ENCODE measurements at places on chromosomes 3 and 15.
A peak's percentile ranks its signal among the peaks of the same experiment; 100 is the strongest.

DNA sequence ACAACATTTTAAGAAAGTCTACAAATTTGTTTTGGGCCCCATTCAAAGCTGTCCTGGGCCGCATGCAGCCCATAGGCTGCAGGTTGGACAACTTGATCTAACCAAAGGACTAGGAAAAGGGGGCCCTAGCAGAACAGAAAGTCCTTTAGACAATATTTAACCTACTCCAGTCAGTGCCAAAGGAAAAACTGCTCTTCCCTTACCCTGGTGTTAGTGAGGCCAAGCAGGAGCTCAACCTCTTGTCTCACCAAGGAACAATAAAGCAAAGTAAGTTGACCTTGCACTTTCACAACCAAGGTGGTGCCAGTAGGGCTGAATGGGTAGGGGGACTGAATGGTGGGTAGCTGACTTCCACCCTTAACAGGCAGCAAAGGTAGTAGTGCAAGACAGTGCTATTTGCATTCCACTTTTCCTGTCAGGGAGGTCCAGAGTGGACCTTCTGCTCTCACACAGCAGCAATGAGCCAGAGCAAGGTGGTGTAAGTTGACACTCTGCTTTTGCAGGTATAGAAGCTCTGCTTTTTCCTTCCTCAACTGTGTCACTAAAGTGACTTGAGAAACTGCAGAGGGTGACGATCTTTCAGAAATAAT, 124.9 kb downstream of the WDR72 start:
- no peak for DNase-seq

- peak; percentile 46 for DNase-seq
These were observed 276.6 kb downstream of the RPLP1 start for GRCh38 chr15:69729167-69729748.

DNA sequence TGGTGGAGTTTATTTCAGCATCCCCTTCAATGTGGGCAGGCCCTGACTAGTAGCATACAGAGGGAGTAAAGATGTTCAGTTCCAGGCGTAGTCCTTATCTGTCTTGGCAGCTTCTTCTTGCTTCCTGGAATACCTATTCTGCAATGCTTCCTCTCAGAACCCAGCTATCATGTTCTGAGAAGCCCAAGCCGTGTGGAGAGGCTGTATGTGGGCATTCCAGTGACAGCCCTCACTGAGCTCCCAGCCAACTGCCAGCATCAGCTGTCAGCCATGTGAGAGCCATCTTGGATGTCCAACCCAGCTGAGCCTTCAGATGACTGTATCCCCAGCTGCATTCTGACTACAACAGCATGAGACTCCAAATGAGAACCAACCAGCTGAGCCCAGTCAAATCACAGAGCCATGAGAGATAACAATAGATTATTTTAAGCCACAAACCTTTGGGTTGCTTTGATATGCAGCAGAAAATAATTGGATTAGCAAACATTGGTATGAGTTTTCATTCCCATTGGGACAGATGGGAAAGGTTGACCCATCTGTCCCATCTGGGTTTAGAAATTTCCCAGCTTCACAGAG, 8.4 kb upstream of the CMTM7 start:
- no peak for DNase-seq

- DNase-seq: no peak
These were observed 127.5 kb downstream of the CHST2 start for GRCh38 chr3:143247073-143247472.

- DNase-seq: no peak
These were observed 672.0 kb downstream of the SI start for GRCh38 chr3:164406281-164406680.

GRCh38 chr15:58616171-58616570, 133.3 kb downstream of the ADAM10 start:
- DNase-seq: no peak

GRCh38 chr3:11643201-11643603, 513 bp downstream of the VGLL4 start:
- DNase-seq: no peak

- no peak for DNase-seq
These were observed 194.6 kb downstream of the FAM43A start for GRCh38 chr3:194879991-194880939.

- no peak for DNase-seq
These were observed 452 bp downstream of the DCP1A start for GRCh38 chr3:53346922-53347260.

DNA sequence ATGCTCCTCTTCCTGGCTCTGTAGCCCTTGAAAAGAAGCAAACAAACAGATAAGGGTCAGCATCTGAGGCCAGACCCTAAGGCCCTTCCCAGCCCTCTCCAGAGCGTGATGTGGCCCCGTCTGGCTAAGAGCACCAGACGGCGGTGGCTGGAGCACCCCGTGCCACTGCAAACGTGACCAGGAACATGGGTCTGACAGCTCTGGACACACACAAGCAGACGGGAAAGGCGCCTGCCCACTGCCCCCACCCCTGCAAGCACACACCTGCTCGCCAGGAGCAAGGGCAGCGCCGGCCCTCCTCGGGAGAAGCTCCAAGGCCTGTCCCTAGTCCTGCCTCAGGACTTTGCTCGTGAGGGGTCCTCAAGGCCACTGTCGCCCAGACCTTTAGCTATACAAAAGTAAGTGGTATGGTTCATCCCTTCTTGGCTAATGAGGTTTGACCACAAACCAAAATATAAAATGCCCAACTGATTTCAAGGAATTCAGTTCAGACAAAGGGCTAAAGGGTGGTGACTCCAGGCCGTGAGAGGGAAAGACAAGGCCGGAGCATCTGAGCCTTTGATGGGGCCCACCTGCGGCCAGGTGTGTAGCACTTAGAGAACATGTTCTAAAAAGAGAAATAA, 90.4 kb downstream of the XXYLT1 start:
- DNase-seq: no peak

GRCh38 chr15:58459560-58459959, 27.8 kb downstream of the LIPC start:
- DNase-seq: no peak

DNA sequence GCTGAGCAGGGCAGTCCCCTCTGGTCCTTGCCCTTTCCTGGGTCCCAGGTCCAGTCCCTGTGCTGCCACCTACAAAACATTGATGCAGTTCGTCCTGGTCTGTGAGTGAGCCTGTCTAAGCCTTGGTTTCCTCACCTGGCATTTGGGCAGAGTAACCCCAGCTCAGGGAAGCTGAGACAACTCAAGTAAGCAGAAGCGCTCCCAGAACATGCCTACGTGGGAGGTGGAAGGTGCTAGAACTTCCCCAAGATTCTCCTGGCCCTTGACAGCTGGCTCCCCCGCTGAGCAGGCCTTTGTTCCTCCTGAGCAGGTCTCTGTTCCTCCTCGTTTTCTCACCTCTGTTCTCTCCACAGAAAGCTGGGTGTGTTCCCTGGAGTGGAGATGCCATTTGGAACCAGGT, 30.5 kb downstream of the PRR20G start:
- DNase-seq: no peak

- no peak for DNase-seq
These were observed 16.1 kb downstream of the HACL1 start for GRCh38 chr3:15585111-15585845.

- DNase-seq: no peak
These were observed 90.1 kb downstream of the CGGBP1 start for GRCh38 chr3:87968668-87969067.

DNA sequence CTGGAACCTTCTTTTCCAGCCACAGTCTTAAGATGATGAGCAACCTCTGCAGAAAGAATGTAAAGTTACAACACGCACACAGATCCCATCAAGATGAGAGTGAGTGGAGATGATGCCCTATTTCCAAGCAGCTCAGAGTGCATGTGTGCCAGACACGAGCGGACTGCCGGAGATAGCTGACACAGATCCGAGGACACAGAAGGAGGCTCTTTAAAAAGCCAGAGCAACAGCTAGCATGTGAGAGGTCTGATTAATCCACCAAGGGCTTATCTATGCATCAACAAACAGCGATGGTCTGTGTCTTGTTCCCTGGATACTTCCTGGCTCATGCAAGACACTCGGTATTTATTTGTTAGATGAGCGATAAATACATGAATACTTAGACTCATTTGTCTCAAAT, 128.6 kb upstream of the DLG1 start:
- DNase-seq: no peak

GRCh38 chr3:178810181-178810580, 261.4 kb downstream of the ZMAT3 start:
- no peak for DNase-seq

GRCh38 chr3:123113889-123114450, 47.1 kb downstream of the PDIA5 start:
- no peak for DNase-seq

DNA sequence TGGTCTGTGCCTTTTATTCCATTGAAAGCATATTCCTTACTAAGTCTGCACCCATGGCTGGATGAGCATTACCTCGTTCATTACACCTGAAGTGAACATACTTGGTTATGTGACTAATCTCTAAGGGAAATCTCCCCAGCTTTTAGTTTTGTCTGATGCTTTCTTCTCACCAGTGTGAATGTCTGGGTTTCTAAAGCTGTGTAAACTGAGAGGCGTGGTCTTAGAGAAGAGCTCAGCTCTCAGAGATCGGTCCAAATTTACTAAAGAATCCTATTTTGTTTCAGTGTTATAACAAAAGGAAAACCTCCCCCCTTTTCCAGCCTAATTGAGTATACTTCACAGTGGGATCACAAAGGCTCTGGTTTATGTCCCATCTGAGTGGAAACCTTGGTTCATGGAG, 352.3 kb downstream of the PTPRG start:
- no peak for DNase-seq

DNA sequence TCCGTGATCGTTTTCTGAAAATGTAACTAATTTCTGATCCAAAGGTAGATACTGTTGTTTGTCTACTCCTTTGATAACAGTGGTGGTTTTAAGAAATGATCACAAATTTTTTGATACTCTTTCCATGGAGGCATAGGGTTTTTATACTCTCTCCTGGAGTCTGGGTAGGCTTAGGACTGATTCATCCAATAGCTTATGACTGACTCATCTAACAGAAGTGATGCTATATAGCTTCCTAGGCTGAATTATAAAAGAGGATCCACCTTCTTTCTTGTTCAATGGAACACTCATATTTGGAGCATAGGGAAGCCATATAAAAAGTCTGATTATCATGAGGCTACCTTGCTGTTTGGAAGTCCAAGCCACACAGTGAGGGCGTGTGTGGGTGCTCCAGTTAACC, 84.3 kb downstream of the CHST2 start:
- DNase-seq: no peak

DNA sequence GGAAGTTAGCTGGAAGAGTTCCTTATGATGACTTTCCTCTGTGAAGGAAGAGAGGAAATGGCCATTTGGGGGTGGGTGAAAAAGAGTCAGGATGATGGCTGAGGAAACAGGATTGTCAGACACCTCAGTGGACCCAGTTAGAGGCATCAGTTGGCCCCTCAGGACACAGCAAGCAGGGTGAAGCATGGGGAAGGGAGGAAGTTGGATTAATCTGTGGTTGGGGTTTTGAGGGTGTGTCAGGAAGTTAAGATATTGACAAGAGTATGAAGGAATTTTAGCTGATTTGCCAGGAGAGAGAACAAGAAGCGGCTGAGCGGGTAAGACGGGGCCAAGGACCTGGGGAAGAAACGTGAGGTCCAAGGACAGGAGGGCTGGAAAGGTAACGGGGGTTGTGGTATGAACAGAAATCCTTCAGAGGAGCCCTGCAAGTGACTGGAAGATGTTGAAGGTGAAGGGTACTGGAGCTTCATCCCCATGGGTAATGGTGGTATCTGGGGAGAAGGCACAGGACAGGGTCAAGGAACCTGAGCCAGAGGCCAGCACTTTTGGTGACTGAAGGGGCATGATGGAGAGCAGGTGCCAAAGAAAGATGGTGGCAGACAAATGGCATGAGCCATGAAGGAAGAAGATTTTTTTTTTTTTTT, 2.7 kb downstream of the UQCC5 start:
- no peak for DNase-seq

- DNase-seq: no peak
These were observed 6.8 kb upstream of the AMOTL2 start for GRCh38 chr3:134381076-134381475.

DNA sequence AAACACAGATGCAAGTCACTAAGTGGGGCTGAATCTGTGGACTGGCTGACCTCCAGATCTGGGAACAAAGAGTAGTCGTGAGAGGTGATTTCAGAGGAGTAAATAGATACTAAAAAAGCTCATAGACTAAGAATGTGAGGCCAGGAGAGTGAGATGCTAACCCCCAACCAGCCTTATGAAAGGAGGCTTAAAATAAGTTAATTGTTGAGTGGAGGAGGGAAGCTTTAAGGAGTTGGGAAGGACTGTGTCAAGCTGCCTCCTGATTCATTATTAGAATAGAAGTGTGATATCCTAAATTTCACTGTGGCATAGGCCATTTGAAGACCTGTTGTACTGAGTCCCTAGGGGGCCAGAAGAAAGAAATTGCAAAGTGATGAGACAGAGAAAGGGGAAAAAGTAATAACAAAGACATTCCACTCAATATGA, 107.6 kb downstream of the RBPMS2 start:
- DNase-seq: no peak

GRCh38 chr3:132641837-132642538, 17.6 kb downstream of the ACAD11 start:
- no peak for DNase-seq
